ENCODE measurements at places on chromosomes 12 and 14. TPM values are rescaled to one million over a fixed set of nuclear protein-coding genes. Genes with fewer than 3 reads are reported as not detected.
A peak's percentile ranks its signal among the peaks of the same experiment; 100 is the strongest.

The LMO3 gene
- total RNA-seq: 1.8 TPM

The LMBR1L gene
- 223 TPM for total RNA-seq

The KLRC2 gene
- not detected for total RNA-seq

GRCh38 chr12:14948672-14949071, 10.3 kb upstream of the ERP27 start:
- DNase-seq: peak; percentile 54

GRCh38 chr12:10708862-10709261, 14.3 kb downstream of the YBX3 start:
- DNase-seq: no peak

GRCh38 chr12:12511021-12511783, 51.5 kb downstream of the DUSP16 start:
- DNase-seq: no peak
